ENCODE measurements at places on chromosomes 2 and 18.

GRCh38 chr2:151189125-151189524 lies 72.5 kb downstream of the RBM43 start:
- no peak for DNase-seq

GRCh38 chr18:76234676-76235060 lies 260.4 kb downstream of the ZNF516 start:
- DNase-seq = no peak

GRCh38 chr2:3634596-3635121 lies 23.3 kb upstream of the ALLC start:
- no peak for DNase-seq

DNA sequence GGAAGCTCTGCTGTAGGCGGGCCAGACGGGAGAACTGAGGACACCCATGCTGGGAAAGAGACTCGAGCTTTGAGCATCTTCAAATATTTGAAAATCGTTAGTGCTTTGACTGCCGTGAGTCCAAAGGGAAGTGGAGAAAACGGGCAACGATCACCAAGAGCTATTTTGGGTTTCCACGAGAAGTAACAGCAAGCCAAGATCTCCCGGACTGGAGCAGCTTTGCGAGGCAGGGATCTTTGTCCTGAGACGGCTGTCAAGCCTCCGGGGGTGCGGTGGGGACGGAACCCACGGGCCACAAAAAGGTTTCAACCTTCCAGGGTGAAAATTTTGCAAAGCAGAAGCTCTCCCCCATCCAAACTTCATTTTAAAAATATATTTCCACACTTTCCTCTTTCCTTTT lies 195.8 kb downstream of the NDUFA10 start:
- DNase-seq = no peak

DNA sequence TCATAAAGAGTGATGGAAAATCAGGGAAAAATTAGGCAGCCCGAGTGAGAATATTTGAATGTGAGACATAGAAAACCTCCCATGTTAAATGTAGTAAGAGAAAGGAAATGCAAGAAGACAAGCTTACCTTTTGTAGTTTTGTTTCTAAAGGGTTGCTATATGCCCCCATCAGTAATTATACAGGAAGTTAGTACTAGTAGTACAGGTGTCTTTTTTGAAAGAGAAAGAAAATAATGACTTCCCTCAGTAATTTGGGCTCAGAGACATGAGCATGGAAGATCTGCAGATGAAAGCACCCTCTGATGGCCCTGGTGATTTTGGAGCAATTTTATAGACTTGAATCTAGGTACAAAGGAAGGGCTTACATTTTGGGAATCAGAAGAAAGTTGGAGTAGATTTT lies 80.8 kb downstream of the RHBDD1 start:
- no peak for DNase-seq

DNA sequence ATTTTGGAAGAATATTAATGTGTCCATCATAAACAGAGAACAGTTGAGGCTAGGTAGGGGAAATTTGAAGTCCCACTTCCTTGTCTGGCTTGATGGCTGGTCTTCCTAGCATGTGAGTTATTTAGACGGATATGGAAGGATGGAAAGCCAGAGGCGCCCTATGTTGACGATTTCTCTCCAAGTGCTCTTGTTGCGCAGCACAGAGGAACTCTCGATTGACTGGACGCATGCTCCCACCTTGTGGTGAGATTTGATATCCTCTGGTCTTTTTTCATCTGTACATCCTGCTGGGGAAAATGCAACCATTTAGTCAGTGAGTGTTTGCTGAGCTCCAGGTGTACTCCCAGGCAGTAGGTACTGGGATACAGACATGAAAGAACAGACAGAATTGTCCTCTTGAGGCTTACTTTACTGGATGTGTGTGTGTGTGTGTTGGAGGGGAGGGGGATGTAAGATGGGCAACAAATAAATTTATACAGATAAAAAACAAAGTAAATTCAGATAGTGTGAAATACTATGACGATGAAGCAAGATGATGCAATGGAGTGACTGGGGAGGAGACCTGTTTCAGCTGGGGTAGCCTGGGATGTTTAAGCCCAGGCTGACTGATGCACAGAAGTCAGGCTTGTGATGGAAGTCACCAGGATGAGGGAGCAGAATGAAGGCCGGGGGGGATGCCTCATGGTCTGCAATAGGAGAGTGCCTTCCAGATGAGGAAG lies 137.2 kb downstream of the TRIM43 start:
- peak; percentile 68 for DNase-seq

DNA sequence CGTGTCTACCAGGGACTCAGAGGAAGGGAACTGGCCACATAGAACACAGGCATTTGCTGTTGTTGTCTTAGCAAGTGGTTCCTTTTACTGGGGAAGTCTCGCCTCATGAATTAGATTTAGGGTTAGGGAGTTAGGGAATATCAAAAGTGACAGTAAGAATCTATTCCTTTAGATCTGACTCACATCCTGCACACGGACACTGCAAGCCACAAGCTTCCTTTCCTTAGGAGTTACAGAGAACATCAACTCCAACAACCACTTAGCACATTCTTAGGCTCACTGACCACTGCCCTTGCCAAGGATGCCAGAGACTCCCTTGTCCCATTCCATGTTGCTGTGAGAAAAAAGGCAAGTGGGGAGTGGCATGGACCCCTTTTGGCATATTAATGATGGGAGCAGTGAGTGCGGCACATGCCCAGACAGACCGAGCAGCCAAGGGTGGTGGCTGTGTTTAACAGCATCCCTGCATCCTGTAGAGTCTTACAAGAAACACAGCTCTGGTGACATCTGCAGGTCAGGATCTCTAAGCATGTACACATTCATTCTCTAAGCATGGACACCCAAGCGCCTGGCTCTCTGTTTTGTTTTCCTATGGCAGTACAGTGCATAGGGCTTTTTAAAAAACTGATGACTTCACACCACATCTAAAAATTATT lies 745.6 kb upstream of the RAB6C start:
- DNase-seq = peak; percentile 14

GRCh38 chr2:25230198-25230947 lies 62.0 kb upstream of the POMC start:
- peak; percentile 58 for DNase-seq

- no peak for DNase-seq
Observed at GRCh38 chr18:54086046-54086802, 138.2 kb downstream of the MBD2 start.

DNA sequence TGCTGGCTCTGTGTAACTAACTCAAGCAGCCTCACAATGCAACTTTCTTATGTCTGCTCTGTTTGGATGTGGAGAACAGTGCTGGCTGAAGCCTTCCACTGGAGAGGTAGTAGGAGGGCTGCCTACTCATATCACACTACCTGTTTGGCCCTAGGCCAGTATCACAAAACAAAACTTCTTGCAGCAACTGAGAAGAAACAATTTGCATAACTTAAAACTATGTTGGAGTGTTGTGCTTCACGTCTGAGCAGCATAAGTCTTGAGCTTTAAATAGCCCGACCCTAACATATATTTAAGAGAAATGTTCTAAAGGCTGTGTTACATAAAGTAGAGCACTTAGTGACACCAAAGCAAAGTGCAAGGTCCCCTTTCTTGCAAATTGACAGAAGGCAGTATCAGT lies 204.9 kb upstream of the ACVR2A start:
- no peak for DNase-seq

DNA sequence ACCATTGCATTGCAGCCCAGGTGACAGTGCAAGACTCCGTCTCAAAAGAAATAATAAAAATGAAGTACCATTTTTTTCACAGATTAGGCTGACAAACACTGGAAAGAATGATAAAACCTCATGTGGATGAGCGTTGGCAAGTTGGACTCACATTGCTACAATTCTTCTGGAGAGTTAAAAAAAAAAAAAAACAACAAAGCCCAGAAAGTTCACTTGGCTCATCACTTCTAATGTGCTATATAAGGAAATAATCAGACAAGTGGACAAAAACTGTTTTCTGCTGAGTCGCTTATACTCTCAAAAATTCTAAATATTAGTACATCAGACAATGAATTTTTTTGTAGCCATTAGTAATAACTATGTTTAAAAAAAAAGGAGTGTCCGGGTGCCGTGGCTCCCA lies 38.4 kb downstream of the PKP4 start:
- DNase-seq = no peak

DNA sequence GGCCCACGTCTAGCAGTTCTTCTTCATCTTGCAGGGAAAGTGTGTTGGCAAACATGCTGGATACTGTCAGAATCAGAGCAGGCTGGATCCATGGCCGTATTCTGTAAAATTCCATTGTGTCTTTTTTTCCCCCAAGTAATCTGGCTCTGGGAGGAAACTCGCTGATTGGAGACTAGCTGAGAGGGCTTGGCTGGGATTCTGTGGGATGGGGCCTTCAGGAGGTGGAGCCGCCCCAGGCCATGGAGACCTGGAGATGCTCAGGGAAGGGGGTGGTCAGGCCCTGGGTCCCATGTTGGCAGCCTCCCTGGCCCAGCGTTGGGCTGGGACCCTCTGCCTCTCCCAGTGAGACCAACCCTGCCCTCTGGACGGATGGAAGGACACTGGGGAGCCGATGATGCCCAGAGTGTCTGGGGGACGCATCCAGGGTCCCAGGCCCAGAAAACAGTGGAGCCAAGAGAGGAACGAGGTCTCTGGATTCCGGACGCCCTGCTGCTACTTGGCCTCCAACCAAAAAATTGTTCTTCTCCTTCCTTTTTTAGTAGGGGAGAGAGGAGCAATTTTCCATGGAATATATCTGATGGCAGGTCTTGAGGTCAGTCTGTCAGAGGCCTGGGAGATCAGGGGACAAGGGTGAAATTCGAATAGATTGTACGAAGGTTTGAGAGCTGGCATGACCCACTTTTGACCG lies 114.5 kb downstream of the AGAP1 start:
- no peak for DNase-seq

DNA sequence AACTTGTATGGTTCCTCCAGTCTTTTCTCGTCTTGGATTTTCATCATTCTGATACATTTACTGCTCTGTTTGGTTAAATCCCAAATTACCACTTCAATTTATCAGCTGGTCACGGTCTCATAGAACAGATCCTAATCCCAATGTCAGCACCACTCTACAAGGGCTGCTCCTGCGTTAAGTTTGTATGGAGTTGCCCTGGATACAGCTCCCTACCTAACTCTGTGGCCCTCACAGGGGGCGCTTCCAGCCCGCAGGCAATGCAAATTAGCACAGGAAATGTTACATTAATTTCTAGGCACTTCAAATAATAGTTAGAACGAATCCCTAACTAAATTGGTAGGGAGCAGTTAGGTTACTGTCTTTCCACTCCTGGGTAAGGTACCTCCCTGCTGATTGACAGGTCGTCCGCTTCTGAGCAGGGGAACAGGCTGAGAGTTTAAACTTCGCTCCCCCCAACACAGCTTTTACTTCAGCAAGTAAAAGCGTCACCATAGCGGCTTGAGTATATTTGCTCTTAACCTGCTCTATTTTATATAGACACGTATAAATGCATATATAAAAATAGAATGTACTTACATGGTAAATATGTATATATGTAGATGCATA lies 238.5 kb upstream of the FANCL start:
- peak; percentile 62 for DNase-seq

- no peak for DNase-seq
Observed at GRCh38 chr2:70505613-70506391, 47.8 kb downstream of the TGFA start.

DNA sequence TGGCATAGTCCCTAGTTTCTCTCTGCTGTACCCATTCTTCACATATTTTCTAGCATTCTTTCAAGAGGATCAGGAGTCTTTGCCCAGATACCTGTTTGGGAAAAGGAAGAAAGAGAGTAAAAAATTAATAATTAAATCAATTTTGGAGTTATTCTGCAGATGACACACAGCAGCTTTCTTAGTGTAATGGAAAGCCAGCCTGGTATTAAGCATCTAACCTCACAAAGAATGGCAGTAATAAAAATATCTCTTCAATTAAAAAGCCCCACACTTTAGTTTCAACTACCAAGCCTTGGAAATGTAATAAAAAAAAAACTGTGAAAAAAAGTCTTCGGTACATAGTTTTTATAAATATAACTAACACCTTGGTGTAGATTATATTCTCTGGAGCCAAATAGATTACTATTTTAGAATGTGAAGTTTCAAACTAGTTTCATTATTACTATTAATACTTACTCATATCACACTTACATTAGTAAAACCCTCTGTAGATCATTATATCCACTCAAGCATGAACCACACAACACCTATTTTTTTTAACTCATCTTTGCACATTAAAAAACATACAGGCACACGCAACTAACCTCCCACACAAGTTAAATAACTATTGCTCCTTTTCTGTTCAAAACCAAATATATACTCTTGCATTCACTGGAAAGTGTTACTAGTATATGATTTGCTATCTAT lies 90.9 kb downstream of the GPD2 start:
- no peak for DNase-seq

DNA sequence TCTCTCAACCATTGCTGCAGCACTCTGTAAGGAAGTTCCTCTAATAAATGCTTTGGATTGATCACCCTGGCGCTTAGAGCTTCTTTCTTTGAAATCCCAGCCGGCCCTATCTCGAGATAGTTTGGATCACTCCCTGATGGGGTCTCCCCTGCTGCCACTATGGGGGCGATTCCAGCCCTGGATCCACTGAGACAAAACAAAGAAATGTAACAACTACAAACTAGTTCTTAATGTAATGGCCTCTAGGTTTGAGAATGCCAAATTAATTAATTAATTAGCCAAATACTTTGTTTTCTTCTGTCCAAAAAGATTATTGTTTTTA lies 15.2 kb downstream of the SRSF7 start:
- no peak for DNase-seq

DNA sequence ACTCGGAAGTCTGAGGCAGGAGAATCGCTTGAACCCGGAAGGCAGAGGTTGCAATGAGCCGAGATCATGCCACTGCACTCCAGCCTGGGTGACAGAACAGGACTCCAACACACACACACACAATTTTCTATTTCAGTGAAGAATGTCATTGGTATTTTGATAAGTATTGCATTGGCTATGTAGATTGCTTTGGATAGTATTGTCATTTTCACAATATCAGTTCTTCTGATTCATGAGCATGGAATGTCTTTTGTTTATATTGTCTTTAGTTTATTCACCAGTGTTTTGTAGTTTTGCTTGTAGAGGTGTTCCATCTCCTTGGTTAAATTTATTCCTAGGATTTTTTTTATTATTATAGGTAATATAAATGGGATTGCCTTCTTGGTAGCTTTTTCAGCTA lies 693.4 kb upstream of the SYT4 start:
- DNase-seq = no peak

- no peak for DNase-seq
Observed at GRCh38 chr2:209505410-209505809, 81.6 kb downstream of the MAP2 start.
